ENCODE measurements at places on chromosomes 3 and 15. TPM values are rescaled to one million over a fixed set of nuclear protein-coding genes. Genes with fewer than 3 reads are reported as not detected.
A peak's percentile ranks its signal among the peaks of the same experiment; 100 is the strongest.

GRCh38 chr15:73986055-73986775, 5.9 kb downstream of the STOML1 start:
- H3K27ac ChIP-seq = no peak overlapping the region
- peaks cover 66% of the 10 kb centered on the region for H3K4me1 ChIP-seq
- no peak overlapping the region for H3K4me3 ChIP-seq

DNA sequence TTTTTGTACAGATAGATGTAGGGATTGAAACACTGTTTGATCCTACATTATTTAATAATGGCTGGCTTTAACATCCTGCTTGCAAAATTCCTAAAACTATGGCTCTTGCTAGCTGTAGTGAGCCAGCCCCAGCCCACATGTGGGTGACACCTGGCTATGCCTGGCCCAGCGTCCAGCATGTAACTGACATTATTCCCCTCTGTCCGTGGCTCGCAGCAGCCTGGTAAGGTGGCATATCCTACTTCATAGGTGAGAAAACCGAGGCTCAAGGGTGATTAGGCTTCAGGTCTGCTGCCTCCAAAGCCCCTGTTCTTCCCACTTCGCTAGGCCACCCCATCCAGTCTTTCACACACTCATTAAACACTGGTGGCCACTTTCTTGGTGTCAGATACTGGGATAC, 1.6 kb downstream of the CALML4 start:
- DNase-seq = no peak
- H3K27ac ChIP-seq = no peak overlapping the region
- no peak overlapping the region for H3K4me3 ChIP-seq
- no peaks in the 10 kb centered on the region for H3K4me1 ChIP-seq
- H3K36me3 ChIP-seq = no peaks in the 10 kb centered on the region
- H3K27me3 ChIP-seq = no peaks in the 10 kb centered on the region

DNA sequence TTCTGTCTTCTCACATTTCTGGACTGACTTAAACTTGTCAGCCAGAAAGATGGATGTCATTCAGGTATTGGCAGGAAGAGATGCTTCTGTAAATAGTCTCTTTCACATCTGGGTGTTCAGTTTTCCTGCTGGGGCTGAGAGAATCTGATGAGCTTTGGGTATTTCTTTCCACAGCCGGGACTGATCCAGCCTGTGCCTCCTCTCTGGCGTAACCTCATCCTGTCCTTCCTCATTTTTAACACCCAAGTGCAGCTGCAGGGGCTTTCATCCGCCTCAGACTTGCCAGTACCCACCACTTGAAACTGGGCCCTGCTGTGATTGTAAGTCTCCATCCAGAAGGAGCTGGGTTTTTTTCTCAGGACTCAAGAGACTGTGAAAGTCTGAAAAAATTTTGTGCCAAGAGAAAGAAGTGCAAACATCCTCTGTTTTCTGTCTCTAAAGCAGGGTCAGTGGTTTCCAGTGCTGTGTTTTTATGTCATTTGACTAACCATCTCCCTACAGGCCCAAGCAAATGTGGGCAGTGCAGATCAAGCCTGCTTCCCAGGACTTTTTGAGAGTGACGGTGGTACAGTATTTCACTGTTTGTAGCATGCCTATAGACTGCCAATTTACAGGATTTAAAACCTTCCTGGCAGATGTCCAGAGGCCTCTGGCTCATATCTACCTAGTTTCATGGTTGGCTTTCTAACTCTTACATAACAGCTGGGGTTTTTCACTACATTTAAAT, 342.7 kb downstream of the PTPRG start:
- no peak for DNase-seq
- H3K36me3 ChIP-seq = no peaks in the 10 kb centered on the region
- H3K27me3 ChIP-seq = no peaks in the 10 kb centered on the region
- no peak overlapping the region for H3K27ac ChIP-seq
- H3K4me3 ChIP-seq = no peak overlapping the region
- no peaks in the 10 kb centered on the region for H3K4me1 ChIP-seq

DNA sequence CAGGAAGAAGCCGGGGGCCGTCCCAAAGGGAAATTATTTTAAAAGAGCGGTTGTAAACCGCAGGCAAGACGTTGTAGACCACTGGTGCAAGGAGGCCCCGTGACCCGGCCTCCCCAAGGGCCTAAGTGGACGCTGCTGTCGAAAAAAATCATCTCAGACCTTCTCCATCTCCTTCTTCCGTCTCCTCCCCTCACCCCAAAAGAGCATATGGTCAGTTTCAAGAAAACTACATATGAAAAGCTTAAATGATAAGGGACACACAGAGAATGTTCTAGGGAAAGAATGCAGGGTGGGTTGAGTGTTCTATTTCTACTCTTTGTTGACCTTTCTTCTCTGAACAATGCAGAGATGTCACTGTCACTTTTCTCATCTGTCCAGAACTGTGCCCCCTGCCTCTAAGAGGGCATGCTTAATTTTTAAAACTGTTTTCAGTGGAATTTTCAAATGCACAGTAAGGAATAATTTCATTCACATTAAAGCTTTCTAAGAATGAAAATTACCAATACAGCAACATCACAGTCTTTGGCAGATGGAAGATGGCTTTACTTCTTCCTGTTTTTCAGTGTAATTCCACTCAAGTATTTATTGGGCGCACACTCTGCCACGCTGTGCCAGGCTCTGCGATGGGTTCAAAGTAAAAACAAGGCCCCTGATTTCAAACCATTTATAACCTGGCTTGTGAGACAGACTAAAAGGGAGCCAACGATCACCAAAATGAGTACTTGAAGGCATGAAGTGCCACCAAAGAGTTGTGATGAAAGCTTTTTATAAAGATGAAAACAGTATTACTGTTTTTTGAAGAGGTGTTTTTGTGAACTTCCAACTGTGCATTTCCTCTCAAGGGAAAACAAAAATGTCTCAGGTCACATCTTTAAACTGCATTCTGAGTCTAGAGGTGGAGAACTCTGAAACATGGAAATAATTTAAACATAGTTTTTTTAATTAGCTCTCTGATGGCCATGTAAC, 891 bp upstream of the TOP2B start:
- peak overlapping the region; percentile 89 for H3K4me3 ChIP-seq
- no peaks in the 10 kb centered on the region for H3K36me3 ChIP-seq
- DNase-seq = no peak
- no peaks in the 10 kb centered on the region for H3K27me3 ChIP-seq

- no peak overlapping the region for H3K27ac ChIP-seq
- peaks cover 15% of the 10 kb centered on the region for H3K4me1 ChIP-seq
- H3K4me3 ChIP-seq = no peak overlapping the region
- H3K27me3 ChIP-seq = no peaks in the 10 kb centered on the region
- no peaks in the 10 kb centered on the region for H3K36me3 ChIP-seq
- no peak for DNase-seq
Observed at GRCh38 chr3:24323272-24323671, 171.4 kb downstream of the THRB start.

- no peak overlapping the region for H3K27ac ChIP-seq
- H3K4me3 ChIP-seq = no peak overlapping the region
- H3K36me3 ChIP-seq = no peaks in the 10 kb centered on the region
Observed at GRCh38 chr3:145906301-145906700, 254.7 kb downstream of the PLOD2 start.

DNA sequence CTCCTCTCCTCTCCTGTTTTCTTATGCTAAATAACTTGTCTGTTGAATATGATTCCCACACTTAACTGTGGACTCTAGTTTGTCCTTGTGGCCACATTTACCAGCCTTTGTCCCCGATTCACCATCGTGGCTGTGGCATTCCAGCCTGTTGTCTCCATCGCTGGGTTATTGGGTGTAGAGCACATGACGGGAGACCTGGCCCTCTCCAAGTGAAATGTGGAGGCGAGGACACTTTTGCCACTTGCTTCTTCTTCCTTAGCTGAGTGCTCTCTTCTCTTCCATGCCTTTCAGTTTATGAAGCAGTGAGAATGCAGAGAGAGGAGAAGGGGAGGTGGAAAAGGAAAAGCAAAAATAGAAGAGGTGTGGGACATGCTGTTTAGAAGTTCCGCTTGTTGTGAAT, 61.5 kb upstream of the SAMMSON start:
- H3K27me3 ChIP-seq = no peaks in the 10 kb centered on the region
- no peak overlapping the region for H3K27ac ChIP-seq
- H3K4me3 ChIP-seq = no peak overlapping the region
- H3K4me1 ChIP-seq = no peaks in the 10 kb centered on the region
- DNase-seq = no peak

DNA sequence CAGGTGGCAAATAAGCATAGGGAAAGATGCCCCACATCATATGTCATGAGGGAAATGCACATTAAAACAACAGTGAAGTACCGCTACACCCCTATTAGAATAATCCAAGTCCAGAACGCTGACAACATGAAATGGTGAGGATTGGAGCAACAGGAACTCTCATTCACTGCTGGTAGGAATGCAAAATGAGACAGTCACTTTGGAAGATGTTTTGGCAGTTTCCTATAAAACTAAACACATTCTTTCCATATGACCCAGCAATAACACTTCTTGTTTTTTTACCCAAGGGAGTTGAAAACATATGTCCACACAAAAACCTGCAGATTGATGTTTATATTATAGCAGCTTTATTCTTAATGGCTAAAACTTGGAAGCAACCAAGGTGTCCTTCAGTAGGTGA, 116.4 kb upstream of the TOPAZ1 start:
- no peak overlapping the region for H3K4me3 ChIP-seq
- H3K36me3 ChIP-seq = no peaks in the 10 kb centered on the region
- H3K27ac ChIP-seq = no peak overlapping the region

DNA sequence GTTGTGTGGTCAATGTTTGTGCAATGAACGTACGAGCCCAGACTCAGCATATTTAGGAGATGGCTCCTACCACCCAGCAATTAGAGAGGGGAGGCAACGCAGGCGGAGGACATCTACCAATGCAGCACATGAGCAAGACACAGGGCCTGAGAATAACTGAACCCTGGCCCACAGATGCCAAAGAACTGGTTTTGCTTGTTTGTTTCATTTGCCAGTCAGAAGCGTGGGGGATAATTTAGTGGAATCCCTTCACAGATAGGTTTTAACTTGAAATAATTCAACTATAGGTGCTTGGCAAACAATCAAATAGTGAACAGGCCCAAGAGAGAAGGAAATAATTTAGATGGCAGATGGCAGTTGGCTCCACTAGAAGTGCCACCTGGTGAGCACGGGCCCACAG, 54.8 kb downstream of the LIPC start:
- H3K4me1 ChIP-seq = peaks cover 9% of the 10 kb centered on the region
- H3K36me3 ChIP-seq = no peaks in the 10 kb centered on the region
- peak overlapping the region; percentile 19 for H3K27ac ChIP-seq

DNA sequence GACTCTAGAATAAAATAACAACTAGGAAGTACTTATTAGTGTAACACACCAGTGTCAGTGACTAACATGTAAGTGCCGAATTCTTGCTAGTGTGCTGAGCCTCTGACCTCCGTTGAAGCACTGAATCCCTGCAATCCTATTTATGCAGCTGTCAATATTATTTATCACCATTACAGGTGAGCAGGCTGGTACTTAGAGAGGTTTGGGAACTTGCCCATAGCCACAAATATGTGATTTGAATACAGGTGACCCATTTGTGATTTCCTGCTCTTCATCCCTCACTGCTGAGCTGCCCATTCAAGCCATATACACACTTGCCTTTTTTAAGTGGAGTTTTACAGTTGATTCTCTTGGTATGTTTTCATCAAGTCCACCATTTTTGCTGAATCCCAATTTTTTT, 12.2 kb downstream of the EIF4E3 start:
- no peak overlapping the region for H3K4me3 ChIP-seq
- DNase-seq = no peak
- no peaks in the 10 kb centered on the region for H3K4me1 ChIP-seq
- H3K27me3 ChIP-seq = peaks cover 36% of the 10 kb centered on the region

- no peak overlapping the region for H3K4me3 ChIP-seq
- H3K27ac ChIP-seq = no peak overlapping the region
- 0 out of 2 replicates have a peak, but pooled peaks cover 6% of the 10 kb centered on the region for H3K27me3 ChIP-seq
- no peak for DNase-seq
- no peaks in the 10 kb centered on the region for H3K36me3 ChIP-seq
- no peaks in the 10 kb centered on the region for H3K4me1 ChIP-seq
Observed at GRCh38 chr15:86001200-86001599, 78.5 kb upstream of the AGBL1 start.

DNA sequence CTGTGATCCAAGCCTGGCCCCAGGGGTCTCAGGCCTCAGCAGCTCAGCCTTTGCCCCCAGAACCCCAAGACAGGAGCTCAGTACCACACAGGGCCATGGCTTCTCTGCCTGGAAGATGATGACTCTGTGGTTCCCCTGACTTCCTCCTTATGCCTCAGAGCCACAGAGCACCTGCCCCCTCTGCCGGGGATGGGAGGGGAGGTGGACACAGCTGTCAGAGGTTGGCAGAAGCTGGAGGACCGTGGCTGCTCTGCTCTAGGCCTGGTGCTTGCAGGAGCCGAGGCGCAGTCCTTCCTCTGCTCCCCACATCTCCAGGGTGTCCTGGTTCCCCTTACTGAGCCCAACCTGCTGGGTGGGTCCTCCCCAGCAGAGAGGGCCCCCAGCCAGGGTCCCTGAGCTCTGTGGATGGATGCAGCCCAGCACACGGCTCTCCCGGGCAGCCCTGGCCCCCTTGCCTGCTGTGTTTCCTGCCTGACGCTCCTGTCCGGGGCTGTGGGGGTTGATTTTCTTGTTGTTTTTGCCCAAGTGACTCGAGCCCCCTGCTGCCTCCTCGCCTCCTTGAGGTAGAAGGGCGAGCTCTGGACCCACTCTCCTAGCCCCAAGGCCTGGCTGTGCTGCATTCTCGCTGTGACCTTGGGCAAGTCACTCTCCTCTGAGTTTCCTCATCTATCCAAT, 36.6 kb downstream of the PSTPIP1 start:
- H3K4me1 ChIP-seq = no peaks in the 10 kb centered on the region
- H3K27me3 ChIP-seq = no peaks in the 10 kb centered on the region
- H3K4me3 ChIP-seq = no peak overlapping the region
- DNase-seq = peak; percentile 51
- H3K36me3 ChIP-seq = no peaks in the 10 kb centered on the region

The SCN11A gene
- total RNA-seq = not detected

The SPSB4 gene
- total RNA-seq = not detected

The GPR156 gene
- 3.0 TPM for total RNA-seq

The IMPG2 gene
- 0.05 TPM for total RNA-seq

The CHST13 gene
- 0.52 TPM for total RNA-seq

The POPDC2 gene
- 3.5 TPM for total RNA-seq

The PLA2G4E gene
- not detected for total RNA-seq

Measured in PC-9 (cell line).